Activated CD8-positive, alpha-beta memory T cell treated with anti-CD3 and anti-CD28 coated beads for 1 hour (primary cell): ENCODE measurements at places on chromosomes 3 and 15.
A peak's percentile ranks its signal among the peaks of the same experiment; 100 is the strongest.

GRCh38 chr3:159166899-159167586 is 365.2 kb downstream of the MFSD1 start:
- DNase-seq = no peak

GRCh38 chr3:189212681-189213080 is 40.9 kb downstream of the TPRG1 start:
- DNase-seq = no peak

DNA sequence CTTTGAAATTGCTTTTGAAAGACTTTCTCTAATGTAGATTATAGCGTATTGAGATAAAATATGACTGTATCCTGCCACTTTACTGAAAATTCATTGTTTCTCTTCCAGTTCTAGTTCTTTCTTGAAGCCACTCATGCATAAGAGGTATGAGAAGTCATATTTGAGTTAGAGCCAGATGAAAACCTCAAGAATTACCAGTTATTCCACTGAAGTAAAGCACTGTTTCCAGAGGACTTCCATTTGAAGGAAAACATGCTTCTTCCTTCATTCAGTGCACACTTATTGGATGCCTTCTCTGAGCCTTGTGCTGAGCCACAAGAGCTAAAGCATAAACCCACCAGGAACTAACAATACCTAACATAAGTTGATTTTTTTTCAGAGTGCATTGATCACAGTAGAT is 513.4 kb downstream of the ZNF385D start:
- DNase-seq = no peak

DNA sequence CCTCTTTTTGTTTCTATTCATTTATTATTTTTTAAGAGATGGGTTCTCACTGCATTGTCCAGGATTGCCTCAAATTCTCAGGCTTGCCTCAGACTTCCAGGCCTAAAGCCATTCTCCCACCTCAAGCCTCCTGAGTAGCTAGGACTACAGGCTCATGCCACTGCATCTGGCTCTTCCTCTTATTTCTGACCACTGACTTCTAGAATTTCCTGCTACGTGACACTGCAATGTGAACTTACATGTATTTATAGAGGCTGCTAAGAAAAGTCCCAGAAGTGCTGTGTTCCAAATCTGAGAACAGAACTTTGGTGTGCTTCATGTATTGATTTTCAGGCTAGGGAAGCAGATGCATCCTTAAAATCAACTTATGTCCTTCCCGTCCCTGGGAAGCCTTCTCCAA is 407.4 kb downstream of the RSL24D1 start:
- no peak for DNase-seq

- no peak for DNase-seq
These were observed 11.2 kb downstream of the CIP2A start for GRCh38 chr3:108578064-108578463.

DNA sequence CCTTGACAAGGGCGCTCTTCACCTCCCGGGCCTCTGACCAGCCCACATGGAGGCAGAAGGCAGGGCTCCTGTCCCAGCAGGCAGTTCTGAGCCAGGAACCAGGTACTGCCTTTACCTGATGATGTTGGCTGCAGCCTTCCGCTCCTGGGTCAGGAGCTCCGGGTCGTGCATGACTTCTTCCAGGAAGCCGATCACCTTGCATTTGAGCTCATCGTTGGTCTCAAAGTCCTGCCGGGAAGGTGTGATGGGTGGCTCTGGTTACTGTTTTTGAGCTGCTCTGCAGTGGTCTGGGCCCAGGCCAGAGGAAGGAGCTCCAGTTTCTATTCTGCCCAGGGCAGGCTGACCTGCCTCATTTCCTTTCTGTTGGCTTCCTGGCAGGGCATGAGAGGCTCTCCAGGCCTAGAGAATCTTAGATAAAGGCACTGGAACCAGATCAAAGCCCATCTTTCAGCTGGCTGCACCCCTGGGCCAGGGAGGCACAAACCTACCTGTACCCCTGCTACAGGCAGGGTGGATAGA is 53.2 kb upstream of the CTSH start:
- no peak for DNase-seq

GRCh38 chr3:57221883-57222282 is 5.6 kb upstream of the APPL1 start:
- DNase-seq = no peak

DNA sequence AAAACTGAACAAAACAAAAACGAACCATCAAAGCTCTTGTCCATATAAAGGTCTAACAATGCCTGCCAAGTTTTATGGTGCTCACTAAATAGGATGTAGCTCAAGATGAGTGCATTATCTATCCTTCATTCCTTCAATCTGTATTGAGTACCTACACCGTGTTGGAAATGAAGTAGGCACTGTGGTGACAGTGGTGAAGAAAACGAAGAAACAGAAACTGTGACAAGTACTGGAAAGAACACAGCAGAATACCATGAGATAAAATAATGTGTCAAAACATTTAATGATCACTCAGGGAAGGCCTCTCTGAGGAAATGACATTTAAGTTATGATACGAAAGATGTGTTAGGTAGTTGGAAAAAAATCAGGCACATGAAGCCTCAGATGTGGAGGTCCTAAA is 36.2 kb downstream of the CBLB start:
- DNase-seq = no peak

DNA sequence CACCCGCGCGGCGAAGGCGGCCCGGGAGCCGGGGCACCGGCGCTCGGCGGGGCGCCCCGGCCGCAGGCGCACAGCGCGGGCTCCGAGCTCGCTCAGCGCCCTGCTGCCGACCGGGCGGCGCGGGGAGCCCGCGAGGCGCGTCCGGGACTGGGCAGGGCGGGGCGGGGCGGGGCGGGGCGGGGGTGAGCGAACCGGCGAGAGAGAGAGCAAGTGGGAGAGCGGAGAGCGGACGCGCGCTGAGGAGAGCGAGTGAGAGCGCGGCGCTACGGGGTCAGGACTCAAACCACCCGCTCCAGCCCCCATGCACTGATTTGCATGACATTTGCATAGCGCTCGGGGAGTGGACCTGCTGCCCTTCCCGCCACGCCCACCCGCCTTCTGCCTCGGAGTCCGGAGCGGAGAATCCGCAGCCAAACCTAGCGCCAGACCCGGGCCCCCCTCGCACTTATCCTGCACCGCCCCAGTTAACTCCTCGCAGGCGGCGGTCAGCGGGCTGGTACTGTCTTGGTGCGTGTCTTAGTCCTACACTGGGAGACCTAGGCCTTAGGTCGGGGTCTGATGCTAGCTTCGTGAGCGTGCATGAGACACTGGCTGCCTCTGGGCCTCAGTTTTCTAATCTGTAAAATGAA is at the start of gene MYLK:
Gene MYLK (minus strand): TSS at position 130 of the 629 bp plus-strand sequence. CDS start 90,491 bp downstream, outside the sequence.
- DNase-seq = no peak

GRCh38 chr15:34481370-34481769 is 43.8 kb upstream of the GOLGA8A start:
- no peak for DNase-seq

- no peak for DNase-seq
These were observed 3.2 kb downstream of the ALAS1 start for GRCh38 chr3:52200981-52201679.

GRCh38 chr15:73744293-73744692 is 8.9 kb downstream of the INSYN1 start:
- DNase-seq = no peak

DNA sequence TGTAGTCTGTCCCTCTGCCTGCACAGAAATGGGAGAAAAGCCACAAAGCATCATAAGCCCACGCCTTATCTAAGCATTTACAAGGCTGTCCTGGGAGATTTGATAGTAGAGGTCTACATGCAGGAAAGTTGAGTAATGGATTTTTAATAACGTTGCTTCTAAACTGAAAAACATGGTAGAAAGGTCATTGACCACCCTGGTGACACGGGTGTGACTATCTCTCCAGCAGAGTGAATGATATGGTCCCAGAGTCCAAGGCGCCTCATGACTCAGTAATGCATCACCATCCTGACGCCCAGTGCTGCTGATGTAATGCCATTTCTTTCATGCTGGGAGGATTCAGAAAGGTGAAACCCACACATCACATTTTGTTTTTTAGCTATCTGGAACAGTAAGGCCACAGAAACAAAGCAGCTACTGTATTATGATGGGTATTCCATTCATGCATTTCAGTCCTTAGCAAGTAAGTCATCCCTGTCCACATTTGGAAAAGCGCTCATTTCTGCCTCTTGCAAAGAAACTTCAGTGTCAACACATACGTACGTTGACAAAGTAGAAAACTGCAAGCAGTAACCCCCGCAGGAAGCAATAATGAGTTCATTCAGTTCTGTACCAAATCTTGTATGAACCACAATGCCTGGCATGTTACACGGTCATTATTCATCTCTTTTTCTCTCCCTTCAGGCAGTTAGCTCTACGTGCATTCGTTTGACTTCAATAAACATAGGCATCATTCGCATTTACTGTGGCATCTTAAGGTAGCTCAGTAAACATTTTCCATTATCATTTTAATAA is 483.5 kb downstream of the GABRG3 start:
- DNase-seq = no peak

GRCh38 chr3:180447136-180447535 is 154.8 kb upstream of the TTC14 start:
- no peak for DNase-seq

DNA sequence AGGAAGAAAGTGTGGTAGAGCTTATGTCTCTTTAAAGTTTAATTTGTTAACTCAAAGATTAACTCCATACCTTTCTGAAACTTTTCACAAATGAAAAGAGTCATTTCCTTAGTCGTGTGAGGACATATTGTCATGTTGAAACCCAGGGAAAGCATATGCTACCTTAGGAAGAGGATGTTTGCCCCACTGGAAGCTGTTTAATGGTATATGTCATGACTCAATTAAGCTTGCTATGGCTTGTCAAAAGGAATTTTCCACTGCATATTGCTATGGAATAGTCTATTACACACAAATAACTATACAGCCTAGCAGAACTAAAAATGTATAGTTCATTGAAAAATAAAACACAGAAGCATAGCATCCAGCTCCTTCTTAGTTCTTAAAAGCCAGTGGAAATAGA is 69.9 kb downstream of the NSUN3 start:
- DNase-seq = no peak

GRCh38 chr15:23467110-23467600 is 20.1 kb upstream of the GOLGA6L2 start:
- DNase-seq = no peak

DNA sequence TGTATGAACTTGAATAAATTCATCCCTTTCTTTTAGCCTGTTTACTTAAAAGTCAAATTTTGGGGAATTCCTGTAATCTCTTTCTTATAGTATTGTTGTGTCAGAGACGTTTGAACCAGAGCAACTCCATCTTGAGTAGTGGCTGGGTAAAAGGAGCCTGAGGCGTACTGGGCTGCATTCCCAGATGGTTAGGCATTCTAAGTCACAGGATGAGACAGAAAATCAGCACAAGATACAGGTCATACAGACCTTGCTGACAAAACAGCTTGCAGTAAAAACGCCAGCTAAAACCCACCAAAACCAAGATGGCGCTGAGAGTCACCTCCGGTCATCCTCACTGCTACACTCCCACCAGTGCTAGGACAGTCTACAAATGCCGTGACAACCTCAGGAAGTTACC is 94.5 kb downstream of the P3H2 start:
- no peak for DNase-seq

GRCh38 chr3:136546720-136547119 is 205.5 kb downstream of the STAG1 start:
- DNase-seq = no peak

- DNase-seq = peak; percentile 5
These were observed 68.8 kb downstream of the ANXA2 start for GRCh38 chr15:60328852-60329443.

- no peak for DNase-seq
These were observed 125.0 kb upstream of the LIPC start for GRCh38 chr15:58306591-58307312.

DNA sequence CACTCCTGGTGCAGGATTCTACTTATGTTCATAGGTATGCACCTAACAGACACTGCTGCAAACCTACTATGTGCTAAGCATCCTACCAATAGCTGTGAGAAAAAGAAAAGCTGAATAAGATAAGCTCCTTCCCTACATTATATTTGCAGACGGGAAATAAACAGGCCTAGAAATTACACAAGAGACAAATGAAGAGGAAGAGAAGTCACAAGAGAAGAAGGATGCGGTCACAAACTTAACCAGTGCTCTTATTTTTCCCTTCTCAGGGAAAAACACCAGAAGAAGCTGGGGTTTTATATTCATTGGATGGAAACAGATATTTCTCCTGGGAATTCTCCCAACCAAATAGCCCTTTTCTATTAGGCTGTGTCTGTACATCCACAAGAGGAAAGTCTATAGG is 109.7 kb upstream of the TRIM42 start:
- no peak for DNase-seq

- no peak for DNase-seq
These were observed 5.7 kb downstream of the FURIN start for GRCh38 chr15:90873998-90874605.

DNA sequence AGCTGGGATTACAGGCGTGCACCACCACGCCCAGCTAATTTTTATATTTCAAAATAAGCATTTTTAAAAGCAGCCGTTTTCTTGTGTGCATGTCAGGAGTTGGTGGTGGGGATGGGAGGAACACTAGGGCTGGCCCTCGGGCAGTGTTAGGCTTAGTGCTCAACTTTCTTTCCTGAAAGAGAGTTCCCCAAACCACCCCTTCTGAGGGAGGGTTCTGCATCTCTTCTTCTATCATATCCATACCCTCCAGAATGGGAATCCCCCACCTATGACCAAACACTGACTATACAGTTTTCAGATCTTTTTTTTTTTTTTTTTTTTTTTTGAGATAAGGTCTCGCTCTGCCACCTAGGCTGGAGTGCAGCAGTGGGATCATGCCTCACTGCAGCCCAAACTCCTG is 12.5 kb downstream of the PFKFB4 start:
- no peak for DNase-seq

GRCh38 chr3:168820810-168821415 is 725.2 kb upstream of the GOLIM4 start:
- no peak for DNase-seq

DNA sequence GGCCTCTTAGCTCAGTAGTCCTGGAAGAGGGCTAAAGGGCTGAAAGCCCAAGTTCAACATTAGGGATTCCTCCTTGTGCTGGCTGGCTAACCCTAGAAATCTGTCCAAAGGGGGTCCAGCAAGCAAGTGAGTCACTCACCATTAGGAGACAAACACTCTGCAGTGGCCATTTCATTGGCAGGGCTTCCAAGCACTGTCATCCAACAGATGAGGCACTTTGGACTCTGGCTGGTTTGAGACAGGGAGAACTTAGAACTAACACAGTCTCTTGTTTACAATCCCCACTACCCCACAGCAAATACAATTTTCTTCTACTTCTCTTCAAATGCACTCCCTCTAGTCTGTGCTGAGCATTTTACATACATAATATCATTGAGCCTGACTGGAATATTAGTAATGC is 10.1 kb upstream of the WNT5A start:
- DNase-seq = no peak

DNA sequence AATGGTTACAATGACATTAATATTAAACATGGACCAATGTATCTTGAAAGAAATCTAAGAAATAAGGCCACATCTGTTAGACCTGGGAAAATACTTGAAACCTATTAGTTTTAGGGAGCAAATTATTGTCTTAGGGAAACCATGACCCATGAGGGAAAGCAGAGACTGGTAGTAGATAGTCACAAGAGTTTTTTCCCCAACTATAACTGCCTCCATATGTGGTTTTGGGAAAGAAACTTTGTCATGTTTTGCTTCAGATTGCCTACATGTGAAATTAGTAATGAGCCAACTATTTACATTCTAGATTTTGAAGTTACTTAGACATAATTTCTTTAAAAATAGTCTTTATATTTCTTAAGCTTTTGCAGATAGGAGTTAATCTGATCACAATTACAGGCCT is 474.9 kb downstream of the ROBO2 start:
- DNase-seq = no peak
